NCI-H1092 (cell line): ENCODE measurements at places on chromosomes 7 and 10.

GRCh38 chr7:12637819-12638592 lies 49.4 kb upstream of the ARL4A start:
- DNase-seq, result no peak

DNA sequence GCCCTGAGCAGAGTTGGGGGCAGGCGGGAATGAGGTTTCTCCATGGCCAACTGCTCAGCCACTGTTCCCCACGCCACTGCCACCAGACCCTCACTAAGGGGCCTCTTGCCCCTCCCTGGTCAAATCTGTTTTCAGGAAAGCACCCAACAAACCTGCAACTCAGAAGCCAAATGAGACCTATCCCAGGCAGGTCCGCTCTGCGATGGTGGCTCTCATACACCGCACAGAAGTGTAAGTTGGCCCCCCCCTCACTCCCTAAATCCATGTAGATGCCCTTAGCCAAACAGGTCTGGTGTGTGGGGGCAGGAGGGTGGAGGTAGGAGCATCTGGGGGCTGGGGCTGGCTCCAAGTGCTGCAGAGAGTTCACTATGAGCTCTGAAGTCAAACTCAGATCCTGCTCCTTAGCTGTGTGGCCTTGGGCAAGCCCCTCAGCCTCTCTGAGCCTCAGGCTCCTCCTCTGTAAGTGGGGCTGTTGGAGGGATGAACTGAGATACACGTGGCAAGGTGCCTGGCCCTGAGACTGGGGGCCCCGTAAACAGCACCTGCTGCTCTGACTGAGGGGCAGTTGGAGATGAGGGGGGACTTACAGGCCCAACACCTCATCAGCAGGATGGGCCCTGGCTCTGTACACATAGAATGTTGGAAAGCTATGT lies 1.1 kb downstream of the MMRN2 start:
- no peak for DNase-seq

DNA sequence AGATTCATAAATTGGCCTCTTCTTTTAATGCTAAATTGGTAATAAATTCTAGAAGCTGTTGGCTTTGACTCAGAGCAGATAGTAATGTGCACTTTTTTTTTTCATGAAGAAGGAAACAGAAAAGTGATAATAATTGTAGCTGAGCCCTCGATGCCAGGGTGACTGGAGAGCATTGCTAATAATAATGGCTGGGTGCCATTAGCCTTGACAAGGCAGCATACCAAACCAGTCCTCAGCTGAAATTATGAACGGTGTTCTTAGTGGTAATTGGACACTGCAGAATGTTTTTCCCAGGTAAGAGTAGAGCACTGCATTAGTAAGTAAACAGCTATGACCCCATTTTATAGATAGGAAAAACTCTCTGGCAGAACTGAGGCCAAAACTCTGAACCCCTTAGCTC lies 18.9 kb downstream of the PLEKHA8 start:
- no peak for DNase-seq

DNA sequence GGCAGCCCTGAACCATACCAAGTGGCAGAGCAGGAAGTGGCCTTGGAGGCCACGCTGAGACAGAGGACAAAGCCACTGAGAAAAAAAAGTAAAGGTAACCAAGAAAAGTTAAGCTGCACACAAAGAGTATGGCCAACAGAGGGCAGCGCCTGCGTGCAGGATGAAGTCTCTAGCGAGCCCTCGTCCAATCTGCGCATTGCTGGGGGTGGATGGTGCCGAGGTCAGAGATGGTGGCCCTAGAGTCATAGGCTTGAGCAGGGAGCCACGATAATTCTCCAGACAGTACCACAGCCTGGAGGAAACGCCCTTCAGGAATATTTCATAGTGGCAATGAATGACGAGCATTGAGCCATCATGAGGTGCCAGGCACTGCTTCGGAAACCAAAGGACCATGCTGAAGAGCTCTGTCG lies 9.7 kb downstream of the ATP6V0E2 start:
- DNase-seq, result peak; percentile 15

DNA sequence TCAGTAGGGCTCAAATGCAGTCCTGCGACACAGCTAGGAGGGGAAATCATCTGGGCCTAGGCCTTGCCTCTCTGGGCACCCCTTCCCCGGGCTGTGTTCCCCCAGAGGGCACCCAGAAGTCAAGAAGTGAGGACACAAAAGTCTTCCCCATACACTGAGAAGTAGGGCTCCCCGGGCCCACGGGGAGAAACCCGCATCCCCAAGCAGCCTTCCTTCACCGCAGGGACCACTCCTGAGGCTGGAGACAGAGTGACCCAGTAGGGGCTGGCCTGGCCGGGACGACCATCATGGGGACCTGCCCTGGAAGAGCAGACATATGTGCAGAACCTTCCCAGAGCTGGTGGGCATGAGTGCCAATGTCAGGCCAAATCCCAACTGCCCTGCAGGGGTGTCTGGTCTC lies 163.5 kb downstream of the GFRA1 start:
- DNase-seq, result no peak

GRCh38 chr10:98332623-98333269 lies 64.8 kb upstream of the LOXL4 start:
- DNase-seq, result no peak

- no peak for DNase-seq
Measured at GRCh38 chr10:103480521-103480920, 1.5 kb upstream of the CALHM3 start.

GRCh38 chr10:34526186-34526585 lies 288.9 kb downstream of the PARD3 start:
- no peak for DNase-seq

- DNase-seq, result no peak
Measured at GRCh38 chr10:27912231-27912630, 86.6 kb downstream of the ODAD2 start.

GRCh38 chr10:78575400-78575799 lies 493.4 kb upstream of the ZMIZ1 start:
- DNase-seq, result no peak

DNA sequence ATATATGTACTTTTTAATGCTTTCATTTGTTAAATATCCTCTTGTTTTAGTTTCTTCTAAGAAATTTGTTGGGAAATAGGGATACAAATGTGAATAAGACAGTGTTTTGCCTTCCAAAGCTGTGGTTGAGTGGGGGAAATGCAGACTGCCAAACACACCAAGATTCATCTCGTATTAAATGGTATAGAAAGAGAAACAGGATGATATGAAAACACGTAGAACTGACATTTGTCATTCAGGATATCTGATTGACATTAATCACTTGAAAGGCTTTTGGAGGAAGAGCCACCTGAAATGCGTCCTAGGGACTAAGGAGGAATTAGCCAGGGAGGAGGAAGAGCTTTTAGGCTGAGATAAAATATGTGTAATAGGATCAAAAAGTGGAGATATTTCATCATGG lies 287.4 kb upstream of the SEMA3C start:
- no peak for DNase-seq

GRCh38 chr7:155803418-155804376 lies 8.6 kb downstream of the SHH start:
- DNase-seq, result no peak

- DNase-seq, result no peak
Measured at GRCh38 chr7:85262891-85263290, 76.0 kb upstream of the SEMA3D start.

- DNase-seq, result no peak
Measured at GRCh38 chr10:31215052-31215451, 104.0 kb upstream of the ZEB1 start.

- DNase-seq, result peak; percentile 13
Measured at GRCh38 chr10:61643316-61643751, 19.4 kb upstream of the CABCOCO1 start.

- DNase-seq, result no peak
Measured at GRCh38 chr10:11863353-11864109, 40.4 kb downstream of the PROSER2 start.

- DNase-seq, result no peak
Measured at GRCh38 chr7:24328050-24328449, 44.1 kb downstream of the NPY start.

DNA sequence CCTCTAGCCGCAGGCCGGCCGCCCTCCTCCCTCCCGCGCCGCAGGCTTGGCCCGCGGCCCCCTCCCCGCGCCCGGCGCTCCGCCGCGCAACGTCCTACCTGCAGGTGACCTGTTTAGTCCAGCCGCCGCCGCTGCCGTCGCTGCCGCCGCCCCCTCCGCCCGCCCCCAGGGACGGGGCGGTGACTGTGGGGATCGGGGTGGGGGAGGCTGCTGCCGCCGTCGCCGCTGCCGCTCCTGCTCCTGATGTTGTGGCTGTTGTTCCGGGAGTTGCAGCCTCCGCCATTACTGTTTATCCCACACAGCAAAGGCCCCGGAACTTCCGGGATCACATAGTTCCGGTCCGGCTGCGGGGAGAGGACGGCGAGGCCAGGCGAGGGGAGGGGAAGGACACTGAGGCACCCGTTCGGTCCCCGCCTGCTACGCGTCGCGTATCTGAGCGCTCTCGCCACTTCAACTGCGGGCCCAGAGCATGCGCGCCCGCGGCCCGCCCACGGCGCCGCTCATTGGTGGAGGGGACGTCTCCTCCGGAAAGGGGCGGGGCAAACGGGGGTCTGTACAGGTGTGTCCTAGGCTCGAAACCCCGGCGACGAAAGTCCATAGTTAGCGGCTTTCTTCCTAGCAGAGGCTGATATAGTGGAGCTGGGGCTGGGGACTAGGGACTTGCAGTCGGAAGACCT lies at the start of gene MKRN1:
MKRN1 (minus strand) TSS at position 444 of the 677 bp plus-strand sequence; CDS start at position 283, 161 bp downstream.
- peak; percentile 98 for DNase-seq

- peak; percentile 26 for DNase-seq
Measured at GRCh38 chr7:10022957-10023356, 950.7 kb upstream of the PHF14 start.

- DNase-seq, result no peak
Measured at GRCh38 chr10:31526178-31526577, 207.2 kb downstream of the ZEB1 start.

- peak; percentile 5 for DNase-seq
Measured at GRCh38 chr7:81604075-81604807, 165.6 kb downstream of the HGF start.

DNA sequence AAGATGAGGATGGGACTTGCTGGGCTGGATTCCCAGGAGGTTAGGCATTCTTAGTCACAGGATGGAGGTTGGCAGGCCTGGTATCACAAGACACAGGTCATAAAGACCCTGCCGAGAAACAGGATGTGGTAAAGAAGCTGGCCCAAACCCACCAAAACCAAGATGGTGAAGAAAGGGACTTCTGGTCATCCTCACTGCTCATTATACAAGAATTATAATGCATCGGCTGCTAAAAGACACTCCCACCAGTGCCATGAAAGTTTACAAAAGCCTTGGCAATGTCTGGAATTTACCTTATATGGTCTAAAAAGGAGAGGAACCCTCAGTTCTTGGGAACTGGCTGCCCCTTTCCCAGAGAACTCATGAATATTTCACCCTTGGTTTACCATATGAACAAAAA lies 345.5 kb upstream of the POM121L12 start:
- no peak for DNase-seq

- no peak for DNase-seq
Measured at GRCh38 chr7:77575187-77575586, 38.1 kb downstream of the PTPN12 start.

- no peak for DNase-seq
Measured at GRCh38 chr7:114922652-114923402, 933 bp downstream of the MDFIC start.

DNA sequence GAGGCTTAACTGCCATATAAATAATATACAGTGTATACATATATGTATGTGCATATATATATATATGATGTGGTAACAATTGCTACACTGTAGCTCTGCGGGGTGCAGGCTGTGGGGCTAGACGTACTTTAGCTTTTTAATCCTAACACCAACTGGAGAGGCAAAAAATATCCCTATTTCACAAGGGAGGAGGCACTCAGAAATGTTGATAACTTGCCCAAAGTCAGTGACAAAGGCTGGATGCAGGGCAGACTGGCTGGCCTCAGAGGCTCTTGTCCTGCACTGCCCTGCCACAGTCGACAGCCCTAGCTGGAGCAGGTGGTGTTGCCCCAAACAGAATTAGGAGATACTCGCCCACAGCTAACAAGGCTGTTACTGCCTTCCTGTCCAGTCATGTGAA lies 1.5 kb upstream of the RELN start:
- DNase-seq, result no peak

- no peak for DNase-seq
Measured at GRCh38 chr10:70135046-70135445, 2.4 kb upstream of the AIFM2 start.

DNA sequence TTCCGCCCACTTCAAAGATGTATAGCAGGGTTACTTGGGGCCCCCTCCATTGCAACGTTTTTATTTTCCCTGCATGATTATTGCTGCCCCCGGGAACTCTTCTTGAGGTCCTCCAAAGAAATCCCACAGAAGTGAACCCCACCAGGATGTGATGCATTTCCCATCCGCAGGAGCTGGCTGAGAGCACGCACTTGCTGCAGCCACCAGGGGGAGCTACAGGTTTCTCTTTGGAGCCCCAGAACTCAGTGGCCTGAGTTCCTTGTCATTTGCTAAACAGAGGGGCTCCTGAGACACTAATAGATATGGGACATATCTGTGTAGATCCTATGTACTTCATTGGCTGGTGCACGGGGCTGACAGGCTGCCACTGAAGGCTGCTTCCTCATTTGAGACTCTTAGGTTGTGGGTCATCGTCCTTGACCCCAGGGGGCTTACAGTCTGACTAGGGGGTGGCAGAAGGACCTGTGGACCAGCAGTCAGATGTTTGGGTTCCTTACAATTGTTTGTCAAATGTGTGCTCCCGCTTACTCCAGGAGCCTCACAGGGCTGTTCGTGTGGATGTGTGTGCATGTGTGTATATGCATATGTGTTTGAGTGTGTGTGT lies 52.3 kb upstream of the ENO4 start:
- peak; percentile 42 for DNase-seq

- DNase-seq, result no peak
Measured at GRCh38 chr7:132882714-132883428, 199.0 kb downstream of the CHCHD3 start.

- no peak for DNase-seq
Measured at GRCh38 chr10:112429654-112430230, 17.0 kb downstream of the ZDHHC6 start.

GRCh38 chr10:129764901-129765663 lies 199.0 kb downstream of the EBF3 start:
- no peak for DNase-seq

GRCh38 chr10:61978965-61979364 lies 77.5 kb downstream of the ARID5B start:
- no peak for DNase-seq

- DNase-seq, result no peak
Measured at GRCh38 chr7:3495954-3496353, 194.9 kb downstream of the SDK1 start.

DNA sequence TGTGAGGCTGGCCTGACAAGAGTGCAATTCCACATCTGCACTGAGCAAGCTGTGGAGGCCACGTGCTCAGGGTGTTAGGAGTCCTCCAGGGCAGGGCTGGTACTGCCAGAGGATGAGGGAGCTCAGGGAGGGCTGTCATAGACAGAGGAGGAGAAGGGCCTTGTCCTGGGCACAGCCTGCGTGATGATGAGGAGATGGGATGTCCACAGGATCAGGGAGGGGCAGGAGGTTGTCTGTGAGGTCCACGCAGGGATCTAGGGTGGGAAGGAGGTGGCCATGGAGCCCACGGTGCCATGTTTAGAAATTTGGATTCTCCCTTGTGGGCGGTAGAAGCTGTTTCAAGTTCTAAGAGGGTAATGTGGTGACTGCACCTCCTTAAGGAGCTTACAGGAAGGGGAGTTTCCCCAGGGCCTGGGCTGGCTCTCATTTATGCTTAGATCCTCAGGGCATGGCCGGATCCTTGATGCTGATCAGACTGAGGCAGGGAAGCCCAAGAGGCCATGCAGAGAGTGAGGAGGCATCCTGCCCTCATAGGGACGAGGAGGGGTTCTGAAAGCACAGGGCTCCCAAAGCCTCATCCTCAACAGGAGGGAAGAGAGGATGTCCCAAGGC lies 30.3 kb downstream of the CHAT start:
- no peak for DNase-seq

- DNase-seq, result no peak
Measured at GRCh38 chr7:36855330-36855729, 131.0 kb upstream of the AOAH start.
